GF-D8 (cell line): ENCODE measurements at places on chromosomes 13 and 19.

DNA sequence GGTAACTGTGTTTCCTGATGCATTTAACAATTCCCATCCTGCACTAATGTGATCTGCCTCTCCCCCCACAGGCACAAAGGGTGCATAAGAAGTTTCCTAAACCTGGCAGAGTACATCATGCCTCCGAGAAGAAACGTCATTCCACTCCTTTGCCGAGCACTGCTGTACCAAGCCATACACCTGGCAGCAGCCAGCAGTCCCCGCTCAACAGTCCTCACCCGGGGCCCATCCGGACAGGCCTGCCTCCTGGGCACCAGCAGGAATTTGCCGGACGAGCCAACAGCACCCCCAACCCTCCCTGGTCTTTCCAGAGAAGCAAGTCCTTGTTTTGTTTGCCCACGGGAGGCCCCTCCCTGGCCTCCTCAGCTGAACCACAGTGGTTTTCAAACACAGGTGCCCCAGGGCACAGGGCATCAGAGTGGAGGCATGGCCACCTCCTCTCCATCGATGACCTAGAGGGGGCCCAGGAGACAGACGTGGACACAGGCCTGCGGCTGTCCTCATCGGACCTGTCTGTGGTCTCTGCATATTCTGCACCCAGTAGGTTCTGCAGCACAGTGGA lies 58.3 kb downstream of the FAM124A start:
- no peak for DNase-seq

DNA sequence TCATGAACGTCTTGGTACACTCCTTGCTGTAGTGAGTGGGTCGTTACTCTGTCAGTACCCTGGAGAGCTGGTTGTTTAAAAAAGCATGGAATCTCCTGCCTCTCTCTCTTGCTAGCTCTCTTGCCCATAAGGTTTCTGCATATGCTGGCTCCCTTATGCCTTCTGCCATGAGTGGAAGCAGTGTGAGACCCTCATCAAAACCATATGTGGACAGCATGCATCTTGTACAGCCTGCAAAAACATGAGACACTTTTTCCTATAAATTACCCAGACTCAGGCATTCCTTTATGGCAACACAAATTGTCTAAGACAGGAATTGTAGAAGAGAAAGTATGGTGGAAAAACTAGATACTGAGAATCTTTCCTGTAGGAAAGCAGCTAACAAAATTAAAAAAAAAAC lies 516.3 kb downstream of the SLITRK6 start:
- no peak for DNase-seq

DNA sequence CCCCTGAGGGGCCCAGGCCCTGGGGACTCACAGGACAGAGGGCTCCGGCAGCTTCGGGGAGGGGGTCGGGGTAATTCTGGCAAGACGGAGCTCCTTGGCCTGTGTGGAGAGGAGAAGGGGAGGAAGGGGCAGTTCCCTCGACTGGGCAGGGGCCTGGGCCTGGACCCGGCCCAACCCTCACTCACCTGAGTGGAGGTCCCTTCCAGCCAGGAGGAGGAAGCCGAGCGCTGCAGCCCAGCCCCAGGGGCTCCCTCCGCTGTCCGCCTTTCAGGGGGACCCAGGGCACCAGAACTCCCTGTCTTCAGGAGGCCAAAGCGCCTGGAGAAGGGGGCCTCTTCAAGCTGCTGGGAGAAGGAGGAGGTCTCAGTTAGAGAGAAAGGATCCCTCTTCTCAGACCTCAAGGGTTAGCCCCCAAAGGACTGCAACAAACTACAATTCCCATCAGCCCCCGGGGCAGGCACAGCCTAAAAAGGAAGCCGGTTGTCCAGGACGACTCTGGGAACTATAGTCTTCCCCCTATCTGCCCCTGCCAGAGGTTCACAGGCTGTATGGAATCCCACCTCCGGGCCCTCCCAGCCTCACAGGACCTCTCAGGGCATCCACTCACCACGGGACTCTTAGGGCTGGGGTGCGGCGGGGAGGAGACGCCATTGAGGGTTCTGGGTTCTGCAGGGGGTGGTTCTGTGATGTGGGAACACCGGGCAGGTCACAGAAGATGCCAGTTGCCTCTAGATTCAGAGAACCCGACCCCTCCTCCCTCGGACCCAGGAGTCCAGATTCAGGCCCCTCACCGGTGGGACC lies 19.8 kb downstream of the EPS8L1 start:
- DNase-seq, result no peak

GRCh38 chr19:5196832-5197231 lies 143.8 kb downstream of the PTPRS start:
- no peak for DNase-seq

GRCh38 chr13:99617474-99618255 lies 116.4 kb downstream of the TM9SF2 start:
- DNase-seq, result no peak

- DNase-seq, result no peak
Observed at GRCh38 chr19:46381756-46382345, 31.5 kb downstream of the CCDC8 start.

GRCh38 chr13:94454906-94455305 lies 24.6 kb downstream of the DCT start:
- DNase-seq, result no peak

GRCh38 chr13:82720986-82721385 lies 1161.3 kb downstream of the SLITRK1 start:
- no peak for DNase-seq

DNA sequence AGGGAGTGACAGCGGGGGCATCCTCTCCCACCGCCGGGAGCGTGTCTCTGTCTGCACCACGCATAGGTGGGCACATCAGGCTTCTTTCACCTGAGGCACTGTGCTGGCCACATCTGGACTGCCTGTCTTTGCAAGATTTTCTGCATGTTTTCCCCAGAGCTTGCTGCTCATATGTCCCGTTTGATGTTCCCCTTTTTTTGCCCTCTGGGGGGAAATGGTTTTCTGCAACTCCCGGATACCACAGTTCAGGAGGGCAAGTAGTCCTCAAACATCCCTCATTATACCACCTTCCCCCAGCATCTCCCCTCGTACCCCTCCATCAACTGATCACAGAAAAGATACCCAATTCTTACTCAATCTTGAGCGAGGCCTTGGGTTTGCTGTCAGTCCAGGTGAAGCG lies 168.0 kb downstream of the PAN3 start:
- DNase-seq, result no peak

- DNase-seq, result no peak
Observed at GRCh38 chr19:2054763-2055162, 3.7 kb upstream of the MKNK2 start.

DNA sequence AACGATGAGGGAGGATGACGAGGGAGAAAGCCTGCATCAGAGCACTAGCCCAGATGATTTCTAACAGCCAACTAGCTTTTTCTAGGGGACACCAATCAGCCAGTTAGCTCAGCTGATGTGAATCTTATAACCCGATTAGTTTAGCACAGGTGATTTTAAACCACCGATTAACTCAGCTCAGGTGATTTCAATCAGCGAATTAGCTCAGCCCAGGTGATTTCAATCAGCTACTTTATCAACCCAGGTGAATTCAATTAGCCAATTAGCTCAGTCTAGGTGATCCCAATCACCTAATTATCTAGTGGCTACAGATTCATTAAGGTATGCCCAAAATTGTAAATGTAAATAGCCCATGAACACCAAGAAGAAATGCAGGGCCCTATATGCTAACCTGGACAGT lies 146.9 kb downstream of the ZNF486 start:
- no peak for DNase-seq

- no peak for DNase-seq
Observed at GRCh38 chr19:35729763-35730162, 12.0 kb downstream of the KMT2B start.

DNA sequence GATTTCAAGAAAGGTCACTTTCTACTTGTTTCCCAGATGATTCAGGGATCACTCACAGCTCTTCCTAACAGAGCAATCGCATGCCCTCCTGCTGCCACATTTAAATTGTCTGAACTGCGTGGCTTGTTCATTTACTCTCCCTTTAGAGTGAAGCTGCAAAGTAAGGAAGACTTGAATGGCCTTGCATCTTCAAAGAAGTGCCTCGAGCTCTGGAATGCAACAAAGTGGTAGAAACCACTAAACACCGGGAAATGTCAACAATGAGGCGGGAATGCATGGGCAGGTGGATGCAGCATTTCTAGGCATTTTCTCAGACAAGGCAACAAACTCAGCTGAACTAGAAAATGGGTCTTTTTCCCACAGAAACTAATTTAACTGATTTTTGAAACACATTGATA lies 10.3 kb upstream of the DACH1 start:
- DNase-seq, result no peak

DNA sequence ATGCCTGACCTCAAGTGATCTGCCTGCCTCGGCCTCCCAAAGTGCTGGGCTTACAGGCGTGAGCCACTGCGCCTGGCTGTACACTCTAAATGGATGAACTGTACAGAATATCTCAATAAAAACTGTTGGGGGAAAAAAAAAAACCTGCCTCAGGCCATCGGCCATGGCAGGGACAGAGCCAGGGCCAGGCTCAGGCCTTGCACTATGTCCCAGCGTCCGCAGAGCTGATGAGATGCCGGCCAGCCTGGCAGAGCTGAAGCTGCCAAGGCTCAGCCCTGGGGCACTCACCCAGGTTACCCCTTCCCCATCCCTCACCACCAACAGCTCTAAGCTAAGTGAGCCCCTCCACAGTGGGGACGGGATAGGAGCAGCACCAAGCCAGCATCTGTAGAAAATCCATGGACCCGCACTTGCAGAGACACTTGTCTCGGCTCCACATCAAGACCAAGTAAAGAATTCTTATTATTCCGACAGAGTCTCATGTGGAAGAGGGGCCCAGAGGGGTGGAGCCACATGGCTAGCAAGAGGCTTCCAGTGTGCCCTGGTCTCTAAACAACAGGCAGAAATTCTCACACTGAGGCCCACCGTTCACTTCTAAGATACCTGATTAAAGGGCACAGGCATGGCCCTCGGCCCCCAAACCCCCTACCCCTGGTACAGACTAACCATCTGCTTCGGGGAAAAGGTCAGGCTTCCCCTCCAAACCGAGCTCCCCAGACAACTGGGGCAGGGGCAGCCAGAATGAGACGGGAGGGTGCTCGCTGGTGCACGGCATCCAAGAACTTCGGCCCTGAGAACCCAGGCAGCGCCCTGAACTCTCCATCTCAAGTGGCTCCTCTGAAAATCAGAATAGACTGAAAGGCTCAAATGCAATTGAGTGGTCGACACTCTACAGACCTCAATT lies 5.8 kb downstream of the PPP6R1 start:
- DNase-seq, result no peak

- DNase-seq, result no peak
Observed at GRCh38 chr13:34779171-34779570, 162.9 kb upstream of the NBEA start.

DNA sequence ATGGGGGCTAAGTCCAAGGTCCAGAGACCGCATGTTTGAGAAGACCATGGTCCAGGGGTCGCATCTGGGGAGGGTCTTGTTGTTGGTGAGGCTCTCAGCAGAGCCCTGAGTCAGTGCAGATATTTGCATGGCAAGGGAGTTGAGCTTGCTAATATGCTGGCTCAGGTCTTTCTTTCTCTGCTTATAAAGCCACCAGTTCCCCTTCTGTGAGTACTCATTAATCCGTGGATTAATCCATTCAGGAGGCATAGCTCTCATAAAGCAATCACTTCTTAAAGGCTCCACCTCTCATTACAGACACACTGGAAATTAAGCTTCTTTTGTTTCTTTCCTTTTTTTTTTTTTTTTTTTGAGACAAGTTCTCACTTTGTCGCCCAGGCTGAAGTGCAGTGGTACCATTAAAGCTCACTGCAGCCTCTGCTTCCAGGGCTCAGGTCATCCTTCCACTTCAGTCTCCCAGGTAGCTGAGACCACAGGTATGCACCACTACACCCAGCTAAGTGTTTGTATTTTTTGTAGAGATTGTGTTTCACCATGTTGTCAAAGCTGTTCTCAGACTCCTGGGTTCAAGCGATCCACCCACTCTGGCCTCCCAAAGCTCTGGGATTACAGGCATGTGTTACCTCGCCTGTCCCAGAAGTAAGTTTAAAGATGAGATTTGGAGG lies 216.4 kb downstream of the SLITRK5 start:
- DNase-seq, result no peak

GRCh38 chr13:39253774-39254173 lies 215.5 kb downstream of the NHLRC3 start:
- no peak for DNase-seq

GRCh38 chr13:79407349-79407979 lies 1.4 kb upstream of the RBM26 start:
- DNase-seq, result peak; percentile 18

- DNase-seq, result no peak
Observed at GRCh38 chr13:94620286-94620896, 18.7 kb downstream of the GPR180 start.

DNA sequence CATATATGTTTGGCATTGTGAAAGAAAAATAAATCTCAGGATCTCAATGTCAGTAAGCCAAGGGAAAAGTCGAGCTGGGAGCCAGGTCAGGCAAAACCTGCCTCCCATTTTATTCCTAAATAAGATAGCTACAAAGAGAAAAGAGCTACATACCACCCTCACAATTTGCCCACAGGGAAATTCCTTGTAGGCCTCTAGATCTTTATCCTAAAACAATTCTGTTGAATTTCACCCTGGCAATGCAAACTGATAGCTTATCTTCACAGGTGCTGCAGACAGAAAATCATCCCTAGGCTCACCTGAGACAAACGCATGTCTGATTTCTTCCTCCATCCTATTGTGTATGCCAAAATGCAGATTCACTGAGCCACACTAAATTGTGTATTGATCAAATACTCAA lies 2587.1 kb downstream of the PCDH9 start:
- DNase-seq, result no peak

DNA sequence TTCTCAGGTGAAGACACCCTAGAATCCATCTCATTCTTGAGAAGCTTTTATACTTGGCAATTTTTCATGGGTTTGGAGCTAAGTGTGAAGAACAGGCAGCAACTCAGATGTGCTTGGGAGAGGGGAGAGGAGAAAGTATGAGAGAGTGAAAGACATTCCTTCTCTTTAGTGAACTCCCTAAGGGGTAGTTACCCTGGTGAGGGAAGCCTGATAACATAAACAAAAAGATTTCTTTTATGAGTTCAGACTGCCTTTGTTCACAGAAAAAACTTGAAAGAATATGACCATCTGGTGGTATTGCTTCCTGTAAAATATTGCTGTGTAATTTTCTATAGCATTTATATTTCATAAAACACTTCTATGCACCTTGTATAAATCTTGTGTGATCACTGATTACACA lies at the start of gene STOML3:
TSS of gene STOML3 (minus strand) at position 139 of the 400 bp plus-strand sequence. CDS start at position 29, 110 bp downstream.
- no peak for DNase-seq

- no peak for DNase-seq
Observed at GRCh38 chr19:10964903-10965302, 4.1 kb downstream of the SMARCA4 start.

DNA sequence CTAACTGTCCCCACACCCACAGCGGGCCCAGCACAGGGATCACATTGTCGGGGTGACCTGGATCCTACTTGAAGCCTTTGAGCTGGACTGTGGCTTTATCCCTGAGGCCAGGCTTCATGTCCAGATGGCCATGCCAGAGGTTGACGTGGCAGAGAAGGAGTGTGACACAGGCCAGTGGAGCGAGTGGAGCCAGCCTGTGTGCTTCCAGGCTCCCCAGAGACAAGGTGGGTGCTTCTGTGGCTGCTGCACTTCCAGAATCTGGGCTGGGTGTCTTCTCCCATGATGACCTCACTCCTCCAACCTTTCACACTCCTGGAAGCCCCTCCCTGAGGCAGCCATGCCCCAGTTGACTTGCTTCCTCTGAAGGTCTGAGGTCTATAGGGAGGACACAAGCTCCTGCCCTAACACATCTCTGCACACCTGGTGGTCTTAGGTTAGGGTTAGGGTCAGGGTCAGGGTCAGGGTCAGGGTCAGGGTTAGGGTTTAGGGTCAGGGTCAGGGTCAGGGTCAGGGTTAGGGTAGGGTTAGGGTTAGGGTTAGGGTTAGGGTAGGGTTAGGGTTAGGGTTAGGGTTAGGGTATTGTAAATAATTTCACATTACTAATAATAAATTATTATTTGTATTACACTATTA lies 13.1 kb upstream of the MZF1 start:
- DNase-seq, result no peak

- no peak for DNase-seq
Observed at GRCh38 chr13:97849305-97849704, 104.2 kb upstream of the IPO5 start.
